Inflammatory macrophage treated with lipopolysaccharide for 1 hour (primary cell): ENCODE measurements at places on chromosomes 12 and 14.

DNA sequence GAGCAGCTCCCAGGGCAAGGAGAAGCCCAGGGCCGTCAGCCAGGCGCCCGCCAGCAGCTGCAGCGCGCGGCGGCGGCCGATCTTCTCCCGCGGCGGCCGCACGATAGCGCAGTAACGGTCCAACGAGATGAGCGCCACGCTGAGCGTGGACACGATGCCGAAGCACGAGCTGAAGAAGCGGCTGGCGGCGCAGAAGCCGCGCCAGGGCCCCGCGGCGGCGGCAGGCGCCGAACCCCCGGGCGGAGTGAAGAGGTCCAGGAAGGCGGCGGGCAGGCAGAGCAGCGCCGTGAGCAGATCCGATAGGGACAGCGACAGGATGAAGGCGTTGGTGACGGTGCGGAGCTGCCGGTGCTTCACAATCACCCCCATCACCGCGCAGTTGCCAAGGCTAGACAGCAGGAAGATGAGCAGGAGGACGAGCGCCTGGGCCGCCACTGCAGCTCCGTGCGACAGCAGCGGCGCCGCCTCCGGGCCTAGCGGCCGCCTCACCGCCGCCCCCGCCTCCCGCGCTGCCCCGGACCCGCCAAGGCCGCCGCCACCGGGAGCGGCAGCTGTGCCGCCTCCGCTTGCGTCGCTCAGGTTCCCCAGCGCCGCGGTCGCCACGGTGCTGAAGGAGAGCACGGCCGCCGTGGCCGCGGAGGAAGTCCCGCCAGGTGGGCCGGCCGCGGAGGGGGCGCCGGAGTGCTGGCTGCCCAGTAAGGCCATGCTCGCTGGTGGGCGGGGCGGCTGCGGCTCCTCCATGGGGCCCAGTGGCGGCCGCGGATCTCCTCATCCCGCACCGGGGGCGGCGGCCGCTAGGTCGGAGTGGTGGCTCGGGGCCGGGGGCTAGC is 479 bp downstream of the GPR135 start:
- peak; percentile 9 for DNase-seq

- no peak for DNase-seq
Observed at GRCh38 chr14:49915085-49915484, 22.2 kb downstream of the ARF6 start.

DNA sequence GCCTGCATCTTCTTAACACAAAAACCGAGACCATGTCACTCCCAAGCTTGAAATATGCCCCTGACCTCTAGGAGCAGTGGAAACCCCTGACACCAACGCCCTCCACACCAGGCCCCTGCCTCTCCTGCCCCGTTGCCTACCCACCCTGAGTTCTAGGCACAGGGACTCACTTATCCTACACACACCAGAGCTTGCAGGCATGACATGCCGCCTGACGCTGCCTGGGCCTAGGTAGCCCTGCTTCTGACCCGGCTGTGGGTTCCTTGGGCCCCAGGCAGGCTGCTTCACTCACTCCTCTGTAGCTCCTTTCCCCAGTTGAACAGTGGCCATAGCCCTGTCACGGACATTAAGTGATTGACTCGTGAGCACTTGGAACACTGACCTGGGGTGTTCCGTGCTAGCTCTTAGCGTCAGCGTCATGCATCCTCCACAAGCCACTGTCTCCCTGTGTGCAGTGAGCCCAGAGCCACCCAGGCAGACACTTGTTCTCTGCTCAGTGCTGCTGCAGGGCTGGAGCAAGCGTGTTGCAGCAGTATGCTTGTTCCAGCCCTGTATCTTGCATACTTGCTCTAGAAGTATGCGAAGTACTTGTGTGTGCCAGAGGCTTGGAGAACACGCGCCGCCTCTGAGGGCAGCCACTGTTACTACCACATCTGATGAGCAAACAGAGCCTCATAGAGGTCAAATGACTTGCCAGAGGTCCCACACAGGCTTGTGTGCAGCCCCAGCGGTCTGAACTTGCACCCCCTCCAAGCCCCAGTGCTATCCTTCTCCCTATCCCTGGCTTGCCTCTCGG is 15.6 kb downstream of the OTUB2 start:
- DNase-seq, result no peak

- DNase-seq, result no peak
Observed at GRCh38 chr14:33933386-33933933, 17.4 kb downstream of the EGLN3 start.

DNA sequence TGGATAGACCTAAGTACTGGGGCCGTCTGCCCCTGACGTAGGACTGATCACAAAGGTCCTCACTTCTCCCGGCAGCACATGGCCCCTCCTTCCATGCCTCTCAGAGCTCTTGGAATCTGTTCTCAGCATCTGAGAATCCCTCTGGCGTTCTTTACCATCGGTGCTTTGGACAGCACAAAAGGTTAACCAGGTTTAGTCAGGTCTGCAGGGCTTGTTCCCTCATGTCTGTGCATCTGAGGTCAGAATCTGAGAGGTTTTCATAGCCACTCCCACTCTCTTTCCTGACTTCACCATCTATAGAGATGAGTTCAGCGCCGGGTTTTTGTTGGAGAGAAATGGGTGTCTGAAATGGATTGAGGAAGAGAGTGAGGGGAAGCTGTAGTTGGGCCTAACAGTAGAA is 130.0 kb upstream of the ARHGAP5 start:
- DNase-seq, result no peak

DNA sequence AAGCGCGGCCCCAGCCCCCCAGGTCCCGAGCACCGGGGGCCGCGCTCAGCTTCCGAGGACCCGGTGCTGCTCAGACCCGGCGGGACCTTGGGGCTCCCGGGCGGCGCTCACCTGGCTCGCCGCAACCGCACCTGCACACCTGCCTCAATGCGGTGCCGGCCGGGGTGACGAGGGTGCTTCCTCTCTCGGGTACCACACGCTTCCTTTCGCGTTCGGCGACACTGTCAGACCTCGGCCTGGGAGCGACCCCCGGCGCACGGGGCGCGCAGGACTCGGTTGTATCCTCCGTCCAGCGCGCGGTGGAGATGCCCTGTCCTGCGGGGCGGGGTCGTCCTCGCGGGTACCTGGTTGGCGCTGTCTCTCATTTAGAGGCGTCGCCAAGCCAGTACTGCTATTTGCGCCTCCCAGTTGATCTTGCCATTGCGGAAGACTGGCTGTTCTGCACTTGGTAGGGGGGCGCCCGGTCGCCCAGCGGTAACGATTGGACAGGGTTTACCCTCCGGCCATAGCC is 718 bp downstream of the PACS2 start:
- DNase-seq, result no peak

DNA sequence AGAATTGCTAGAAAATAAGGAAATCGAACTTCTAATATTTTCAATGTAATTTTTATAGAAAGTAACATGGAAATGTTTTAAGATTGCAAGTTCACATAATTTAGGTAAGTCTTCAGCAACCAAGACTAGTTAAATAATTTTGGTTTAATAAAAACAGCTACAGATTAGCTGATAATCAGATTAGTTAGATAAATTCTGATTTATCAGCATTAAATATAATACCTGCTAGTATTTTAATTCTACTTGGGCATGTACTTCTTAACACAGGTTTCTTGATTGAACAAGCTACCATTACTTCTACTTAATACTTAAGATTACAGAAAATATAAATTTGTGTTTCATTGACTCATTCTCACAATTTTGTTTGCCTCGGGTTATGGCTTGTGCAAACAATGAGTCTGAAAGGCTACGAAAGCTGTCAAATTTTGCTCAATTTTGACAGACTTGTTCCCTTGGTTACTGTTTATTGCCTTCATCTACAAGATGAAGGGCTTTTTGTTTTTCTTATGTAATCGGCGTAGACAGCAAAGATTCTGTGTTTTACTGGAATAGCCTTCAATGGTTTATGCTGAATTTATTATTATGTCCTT is 116.1 kb upstream of the NUDT4 start:
- DNase-seq, result no peak

GRCh38 chr12:118065380-118065779 is 4.4 kb upstream of the WSB2 start:
- DNase-seq, result peak; percentile 53

DNA sequence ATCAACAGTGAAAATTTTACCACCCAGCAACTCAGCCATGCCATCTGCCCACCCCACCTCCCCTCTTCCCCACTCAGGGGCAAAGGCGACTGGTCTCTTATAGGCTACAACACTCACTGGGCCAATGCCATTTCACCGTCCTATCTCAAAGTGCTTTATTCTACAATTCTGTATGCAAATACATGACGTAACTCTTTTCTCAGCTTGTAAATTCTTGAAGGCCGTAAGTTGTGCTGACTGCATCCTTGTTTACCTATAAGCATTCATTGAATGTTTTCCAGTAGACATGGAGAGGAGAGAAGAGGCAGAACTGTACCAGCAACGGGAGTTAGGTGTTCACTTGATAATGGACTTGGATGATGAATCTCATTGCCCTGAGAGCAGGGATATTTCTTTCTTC is 15.6 kb downstream of the BCL2L14 start:
- DNase-seq, result no peak

DNA sequence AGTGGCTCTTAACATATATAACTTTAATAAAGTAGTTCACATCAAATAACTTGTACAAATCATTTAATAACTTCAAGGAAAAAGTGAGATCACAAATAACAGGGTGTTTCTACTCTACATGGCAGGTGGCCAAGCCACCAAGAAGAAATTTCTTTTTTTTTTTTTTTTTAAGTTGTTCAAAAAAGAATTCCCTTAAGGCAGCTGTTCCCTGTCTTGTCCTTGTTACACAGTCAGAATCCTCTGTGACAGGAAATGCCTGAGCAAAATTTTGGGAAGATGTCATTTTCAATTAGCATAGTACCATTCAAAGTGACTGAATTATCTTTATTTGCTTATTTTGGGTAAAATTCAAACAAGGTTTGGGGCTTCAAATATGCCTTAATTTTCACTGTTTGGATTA is 79.4 kb downstream of the LIN7A start:
- no peak for DNase-seq

- DNase-seq, result peak; percentile 48
Observed at GRCh38 chr14:50397390-50398188, 908 bp upstream of the CDKL1 start.

- no peak for DNase-seq
Observed at GRCh38 chr14:75896341-75896740, 85.5 kb downstream of the TGFB3 start.

- DNase-seq, result no peak
Observed at GRCh38 chr12:62656591-62657362, 190.2 kb downstream of the MON2 start.

GRCh38 chr12:86634456-86635410 is 378.5 kb upstream of the MGAT4C start:
- no peak for DNase-seq

- no peak for DNase-seq
Observed at GRCh38 chr12:77682488-77682887, 148.2 kb upstream of the NAV3 start.

DNA sequence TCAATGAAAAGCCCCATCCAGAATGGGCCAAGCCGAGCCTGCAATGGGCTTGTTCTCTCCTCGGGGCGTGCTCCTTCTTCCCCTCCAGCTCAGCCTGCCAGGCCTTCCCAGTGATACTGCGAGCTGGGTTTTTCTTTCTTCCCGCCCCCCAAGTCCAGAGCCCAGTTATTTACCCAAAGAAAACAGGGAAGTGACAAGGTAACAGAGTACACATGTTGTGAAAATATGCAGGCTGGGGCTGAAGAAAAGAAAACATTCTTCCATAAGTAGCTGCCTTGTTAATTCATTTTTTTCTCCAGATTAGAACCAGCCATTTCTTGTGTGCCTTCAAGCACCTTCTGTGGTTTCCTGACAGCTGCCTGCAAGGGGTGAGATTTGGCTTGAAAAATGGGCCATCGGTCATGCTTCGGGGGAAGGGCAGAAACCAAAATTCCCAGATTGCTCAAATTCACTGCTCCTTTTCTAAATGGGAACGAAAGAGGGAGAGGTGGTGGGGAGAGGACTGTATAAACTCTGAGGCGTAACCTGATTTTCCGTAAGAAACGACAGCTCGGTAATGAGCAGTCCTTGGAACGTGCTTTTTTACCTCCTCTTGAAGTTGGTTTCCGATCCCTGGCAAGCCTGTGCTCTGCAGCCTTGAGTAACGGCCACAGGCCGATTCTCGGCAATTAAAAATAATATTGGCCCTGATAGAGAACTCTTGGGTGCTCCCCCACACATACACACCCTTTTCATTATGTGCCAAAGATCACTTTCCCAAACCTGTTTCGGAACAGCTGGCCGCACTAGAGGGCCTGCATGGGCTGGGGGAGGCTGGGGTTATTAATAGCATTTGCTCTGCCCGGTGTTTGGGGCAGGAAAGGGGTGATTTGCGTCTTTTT is 229.4 kb downstream of the ZFP36L1 start:
- DNase-seq, result peak; percentile 55

DNA sequence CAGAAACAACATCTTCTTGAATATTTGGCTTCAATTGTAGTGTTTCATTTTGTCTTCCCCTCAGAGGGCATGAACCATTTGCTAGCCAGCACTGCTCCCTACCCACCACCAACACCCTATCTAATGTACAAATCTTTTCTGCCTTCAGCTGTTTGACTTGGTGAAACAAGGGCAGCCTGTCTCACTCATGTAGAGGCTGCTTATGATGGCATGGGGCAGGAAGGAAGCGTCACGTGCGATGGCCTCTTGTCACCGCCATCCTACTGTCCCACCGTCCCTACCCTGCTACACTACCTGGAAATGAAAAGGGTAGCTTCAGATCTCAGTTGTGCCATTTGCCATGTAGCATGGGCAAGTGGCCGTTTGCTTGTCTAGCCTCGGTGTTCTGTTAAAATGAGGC is 29.9 kb upstream of the LRTM2 start:
- DNase-seq, result no peak

- no peak for DNase-seq
Observed at GRCh38 chr12:32501835-32502333, 102.5 kb downstream of the FGD4 start.

- no peak for DNase-seq
Observed at GRCh38 chr12:92929983-92930382, 888 bp upstream of the EEA1 start.

- DNase-seq, result no peak
Observed at GRCh38 chr14:62015945-62016344, 253.7 kb downstream of the SNAPC1 start.

- DNase-seq, result no peak
Observed at GRCh38 chr12:89884416-89884898, 175.8 kb upstream of the ATP2B1 start.

- DNase-seq, result no peak
Observed at GRCh38 chr12:77723308-77723707, 107.4 kb upstream of the NAV3 start.

- DNase-seq, result no peak
Observed at GRCh38 chr14:102784892-102785594, 7.8 kb downstream of the TRAF3 start.

DNA sequence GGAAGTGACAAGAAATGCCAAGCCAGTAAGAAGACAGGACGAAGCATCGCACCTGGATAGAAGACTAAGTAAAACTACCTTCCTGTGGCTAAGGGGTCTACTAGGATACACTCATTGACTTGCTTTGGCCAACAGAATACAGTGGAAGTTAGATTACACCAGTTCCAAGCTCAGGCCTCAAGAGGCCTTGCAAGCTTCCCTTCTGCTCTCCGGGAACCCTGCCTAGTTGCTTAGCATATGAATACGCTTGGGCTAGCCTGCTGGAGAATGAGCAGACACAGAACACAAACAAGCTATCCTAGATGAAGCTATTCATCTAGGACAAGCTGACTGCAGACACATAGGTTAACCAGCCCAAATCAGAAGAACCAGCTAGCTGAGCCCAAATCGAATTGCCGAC is 97.0 kb downstream of the DPF3 start:
- no peak for DNase-seq
